ENCODE measurements at places on chromosomes 7 and 10.

DNA sequence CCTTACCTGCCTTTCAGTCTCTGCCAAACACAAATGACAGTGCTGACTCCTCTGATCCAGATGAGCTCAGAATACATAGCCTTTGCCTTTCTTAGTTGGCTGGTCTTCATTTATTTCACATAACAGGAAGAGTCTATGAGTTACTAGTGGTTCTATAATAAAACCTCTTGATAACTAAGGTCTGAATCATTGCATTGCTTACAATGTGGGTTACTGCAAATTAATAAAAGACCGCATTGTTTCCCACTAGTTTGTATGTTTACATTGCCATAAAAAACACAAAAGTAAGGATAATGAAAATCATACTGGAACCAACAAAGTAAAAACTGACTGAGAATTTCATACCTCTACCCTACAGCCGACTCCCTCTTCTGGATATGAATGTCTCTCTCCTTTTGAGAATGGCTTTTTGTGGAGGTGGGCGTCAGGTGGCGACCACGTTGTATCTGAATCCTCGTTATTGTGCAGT is 62.0 kb upstream of the AKR1E2 start:
- DNase-seq, result no peak

DNA sequence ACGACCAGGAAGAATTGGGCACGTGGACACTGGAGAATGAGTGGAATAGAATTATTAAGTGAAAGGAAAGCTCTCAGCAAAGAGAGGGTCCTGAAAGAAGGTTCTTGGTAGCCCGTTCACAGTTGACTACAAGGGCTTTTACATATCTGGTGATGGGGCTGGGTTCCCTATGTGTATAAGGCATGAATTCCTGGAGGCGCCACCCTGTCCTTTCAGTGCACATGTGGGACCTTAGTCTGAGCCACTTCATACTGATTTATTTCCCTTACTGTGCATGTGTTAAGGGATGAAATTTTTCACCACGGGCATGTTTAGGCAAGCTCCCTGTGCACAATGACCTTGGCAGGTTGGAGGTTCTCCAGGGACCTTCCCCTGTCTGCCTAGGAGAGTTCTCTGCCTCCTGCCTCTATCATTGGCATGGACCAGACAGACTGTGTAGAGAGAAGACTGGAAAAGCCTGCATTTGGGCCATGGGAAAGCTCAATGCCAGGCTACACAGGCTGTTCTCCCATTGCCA is 145.9 kb upstream of the ITGB1 start:
- DNase-seq, result no peak

DNA sequence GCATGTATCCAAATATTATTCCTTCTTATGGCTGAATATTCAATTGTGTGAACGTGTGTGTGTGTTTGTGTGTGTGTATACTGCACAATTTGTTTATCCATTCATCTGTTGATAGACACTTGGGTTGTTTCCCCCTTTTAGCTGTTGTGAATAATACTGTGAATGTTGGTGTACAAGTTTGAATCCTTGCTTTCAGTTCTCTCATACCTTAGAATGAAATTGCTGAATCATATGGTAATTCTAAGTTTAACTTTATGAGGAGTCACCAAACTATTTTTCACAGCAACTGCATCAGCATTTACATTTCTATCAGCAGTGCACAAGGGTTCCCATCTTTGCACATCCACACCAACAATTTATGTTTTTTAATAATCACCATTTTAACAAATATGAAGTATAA is 86.9 kb upstream of the GATAD1 start:
- no peak for DNase-seq

DNA sequence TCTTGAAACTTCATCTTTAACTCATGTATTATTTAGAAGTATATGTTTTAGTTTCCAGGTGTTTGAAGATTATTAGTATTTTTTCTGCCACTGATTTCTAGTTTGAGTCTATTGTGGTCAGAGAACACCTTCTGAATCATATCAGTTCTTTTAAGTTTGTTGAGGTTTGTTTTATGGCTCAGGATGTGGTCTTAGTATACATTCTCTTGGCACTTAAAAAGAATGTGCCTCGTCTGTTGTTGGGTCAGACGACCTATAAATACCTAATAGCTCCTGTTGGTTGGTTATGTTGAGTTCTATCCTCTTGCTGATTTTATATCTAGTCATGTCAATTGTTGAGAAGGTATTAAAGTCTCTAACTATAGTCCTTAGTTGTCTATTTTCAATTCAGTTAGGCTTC is 15.9 kb downstream of the TDRD1 start:
- no peak for DNase-seq

DNA sequence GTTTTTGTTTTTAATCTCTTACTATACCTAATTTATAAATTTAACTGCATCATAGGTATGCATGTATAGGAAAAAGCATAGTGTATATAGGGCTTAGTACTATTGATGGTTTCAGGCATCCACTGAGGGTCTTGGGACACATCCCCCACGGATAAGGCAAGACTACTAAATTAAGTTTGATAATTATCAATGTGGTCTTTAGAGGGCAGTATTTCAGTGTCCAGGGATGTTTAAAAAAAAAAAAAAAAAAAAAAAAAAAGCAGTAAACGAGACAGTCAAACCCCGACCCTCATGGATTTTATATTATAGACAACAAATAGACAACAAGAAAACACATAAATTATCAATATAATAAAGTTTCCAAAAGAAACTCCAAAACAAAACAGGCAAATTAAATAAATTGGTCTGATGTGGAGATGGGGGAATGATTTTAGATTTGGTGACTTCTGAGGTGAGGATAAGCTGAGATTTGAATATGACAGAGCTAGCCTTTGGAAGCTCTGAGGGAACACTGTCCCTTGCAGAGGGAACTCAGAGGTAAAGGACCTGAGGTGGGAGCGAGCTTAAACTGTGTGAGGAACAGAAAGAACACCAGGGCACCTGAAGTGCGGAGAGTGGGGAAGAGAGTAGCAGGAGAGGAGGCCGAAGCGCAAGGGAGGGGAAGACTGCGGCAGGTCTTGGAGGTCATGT is 14.8 kb downstream of the ACSM6 start:
- no peak for DNase-seq

- DNase-seq, result no peak
Observed at GRCh38 chr7:84058311-84059076, 136.1 kb downstream of the SEMA3A start.

DNA sequence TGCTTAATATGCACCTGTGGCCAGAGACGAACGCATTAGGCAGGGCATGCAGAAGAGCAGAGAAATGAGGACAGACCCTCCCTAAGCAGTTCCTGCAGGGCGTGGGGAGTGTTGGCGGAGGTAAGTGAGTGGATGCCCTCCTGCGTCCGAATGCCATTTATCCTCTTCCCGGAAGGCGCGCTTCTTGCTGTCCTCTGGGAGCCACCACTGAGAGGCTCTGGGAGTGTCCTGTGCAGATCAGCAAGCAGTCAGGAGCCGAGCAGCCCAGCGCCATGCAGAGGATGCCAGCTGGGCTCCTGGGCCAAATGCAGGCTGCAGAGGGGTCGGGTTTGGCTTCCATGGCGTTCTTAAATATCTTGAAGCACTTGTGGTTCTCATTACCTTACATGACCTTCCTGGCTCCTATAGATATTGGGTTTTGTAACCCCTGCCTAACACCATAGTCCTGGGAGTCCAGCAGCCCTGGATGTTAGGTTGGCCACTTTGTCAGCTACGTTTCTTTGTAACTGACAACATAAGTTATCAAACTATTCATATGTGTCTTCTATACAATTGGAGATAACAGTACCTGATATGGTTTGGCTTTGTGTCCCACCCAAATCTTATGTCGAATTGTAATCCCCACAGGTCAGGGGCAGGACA is 30.0 kb upstream of the SLIT1 start:
- no peak for DNase-seq

DNA sequence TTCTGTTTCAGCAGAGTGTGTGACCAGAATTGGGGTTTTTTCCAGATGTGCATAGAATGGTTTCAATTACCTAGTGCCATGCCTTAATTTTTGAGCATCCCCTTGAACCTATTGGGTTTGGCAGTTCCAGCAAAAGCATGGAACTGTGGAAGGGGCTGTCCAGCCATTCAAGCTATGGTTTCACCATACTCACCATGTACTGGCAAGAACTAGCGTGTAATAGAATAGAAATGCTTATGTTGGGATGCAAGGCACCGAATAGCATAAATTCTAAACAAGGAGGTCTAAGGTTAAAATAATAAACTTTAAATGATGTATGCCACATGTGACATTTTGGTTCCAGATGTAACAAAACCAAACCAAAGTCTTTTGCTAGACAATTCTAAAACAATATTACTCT is 91.4 kb downstream of the MTERF1 start:
- DNase-seq, result no peak

DNA sequence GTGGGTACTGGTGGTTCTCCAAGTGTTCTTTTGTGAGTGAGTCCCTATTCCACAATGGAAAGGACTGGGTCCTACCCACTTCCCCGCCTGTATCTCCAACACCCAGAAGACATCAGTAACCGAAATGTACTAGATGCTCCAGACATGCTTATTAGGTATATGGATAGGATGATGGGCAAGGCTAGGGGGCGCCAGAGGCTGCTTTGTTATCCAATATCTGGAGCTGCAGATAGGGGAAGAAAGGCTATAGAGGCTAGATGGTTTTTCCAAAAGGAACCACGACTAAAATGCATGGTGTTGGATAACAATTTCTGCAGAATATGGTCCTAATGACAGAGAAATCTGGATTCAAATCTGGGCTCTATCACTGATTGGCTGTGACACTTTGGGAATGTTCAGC is 56.2 kb upstream of the TM9SF3 start:
- DNase-seq, result no peak

DNA sequence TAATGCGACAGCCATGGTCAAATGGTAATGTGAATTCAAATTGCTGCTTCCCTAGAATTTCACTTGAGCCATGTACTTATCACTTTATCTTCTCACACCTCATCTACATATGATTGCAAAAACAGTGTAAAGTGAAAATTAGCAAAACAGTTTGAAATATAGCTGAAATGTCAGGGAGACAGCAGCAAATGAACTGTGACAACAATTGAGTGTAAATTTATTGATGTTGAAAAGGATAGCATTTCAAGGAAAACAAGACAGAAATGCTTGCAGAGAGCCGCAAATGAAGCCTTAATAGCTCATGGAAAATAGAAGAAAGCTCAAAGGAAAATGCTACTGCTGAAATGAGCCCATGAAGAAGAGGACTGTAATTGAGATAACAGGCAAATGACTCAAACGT is 516.2 kb upstream of the POT1 start:
- DNase-seq, result no peak

GRCh38 chr7:1698201-1698600 is 28.1 kb downstream of the ELFN1 start:
- no peak for DNase-seq

- DNase-seq, result no peak
Observed at GRCh38 chr10:3785851-3786271, 852 bp upstream of the KLF6 start.

DNA sequence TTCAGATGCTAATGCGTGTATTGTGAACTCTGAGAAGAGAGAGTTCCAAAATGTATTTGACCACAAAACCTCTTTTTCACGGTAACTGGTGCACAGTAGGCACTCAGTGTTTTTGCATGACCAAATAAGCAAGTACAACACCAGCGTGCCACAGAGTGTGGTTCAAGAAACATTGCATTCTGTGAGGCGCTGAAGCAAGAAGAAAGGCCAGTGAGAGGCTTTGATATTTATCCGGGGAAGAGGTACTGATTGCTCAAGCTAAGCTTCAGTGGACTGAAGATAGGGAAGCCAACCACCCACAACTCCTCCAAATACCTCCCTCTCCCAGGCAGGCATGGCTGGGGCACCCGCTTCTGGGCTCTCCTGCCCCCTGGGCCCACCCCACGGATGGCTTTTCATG is 611.2 kb downstream of the SDK1 start:
- no peak for DNase-seq

- DNase-seq, result no peak
Observed at GRCh38 chr7:79615871-79616640, 162.6 kb upstream of the MAGI2 start.

GRCh38 chr7:6589151-6589828 is 531 bp upstream of the INTS15 start:
- DNase-seq, result no peak

DNA sequence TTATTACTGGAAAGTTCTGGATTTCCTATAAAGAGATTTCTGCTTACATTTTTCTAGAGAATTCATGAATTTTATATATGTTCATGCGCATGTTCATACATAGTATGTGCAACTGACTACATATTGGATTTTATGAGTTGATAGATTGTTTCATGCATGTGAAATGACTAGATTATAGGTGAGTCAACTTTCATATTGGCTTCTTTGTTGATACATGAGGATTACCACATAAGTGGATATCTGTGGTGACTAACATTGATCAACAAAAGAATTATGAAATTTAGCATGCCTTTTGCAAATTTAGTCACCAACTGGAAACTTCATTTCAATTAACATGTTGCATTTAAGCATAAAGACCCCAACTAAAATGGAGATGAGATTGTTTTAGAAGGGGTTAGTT is 99.0 kb downstream of the GNAT3 start:
- no peak for DNase-seq

DNA sequence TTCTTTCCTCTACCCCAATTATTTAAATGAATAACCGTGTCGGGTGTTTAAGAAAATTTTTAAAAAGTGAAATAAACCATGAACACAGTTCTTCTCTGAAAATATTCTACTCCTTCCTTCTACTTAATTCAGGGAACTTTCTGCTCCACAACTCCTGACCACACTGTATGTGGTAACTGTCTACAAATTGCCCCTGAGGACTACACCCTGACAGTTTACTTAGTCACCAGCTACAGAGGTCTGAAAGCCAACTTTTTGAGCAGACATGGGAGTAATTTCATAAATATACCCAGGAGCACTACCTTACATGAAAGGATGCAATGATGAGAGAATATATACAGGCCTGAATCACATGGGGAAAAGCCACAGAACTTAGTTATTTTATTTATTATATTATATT is 523.2 kb upstream of the SORCS1 start:
- DNase-seq, result no peak

DNA sequence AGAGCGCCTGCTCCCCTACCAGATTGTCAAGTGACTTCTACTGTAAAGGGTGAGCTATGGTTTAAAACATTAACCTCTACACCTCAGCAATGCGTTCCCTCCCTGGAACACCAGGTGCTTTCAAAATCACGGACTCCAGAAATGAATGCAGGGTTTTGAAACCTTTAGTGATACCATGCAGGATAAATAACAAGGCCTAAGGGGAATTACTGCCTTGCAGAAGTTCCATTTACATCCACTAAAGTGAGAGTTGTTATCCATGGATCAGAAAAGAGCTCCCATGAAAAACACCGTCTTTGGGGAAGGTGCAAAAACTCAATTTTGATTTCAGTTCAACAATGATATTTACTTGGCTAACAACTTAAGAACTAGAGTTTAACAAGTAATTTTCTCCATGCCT is 4.0 kb downstream of the FZD8 start:
- DNase-seq, result no peak
